ENCODE measurements at places on chromosomes 3 and 15.

DNA sequence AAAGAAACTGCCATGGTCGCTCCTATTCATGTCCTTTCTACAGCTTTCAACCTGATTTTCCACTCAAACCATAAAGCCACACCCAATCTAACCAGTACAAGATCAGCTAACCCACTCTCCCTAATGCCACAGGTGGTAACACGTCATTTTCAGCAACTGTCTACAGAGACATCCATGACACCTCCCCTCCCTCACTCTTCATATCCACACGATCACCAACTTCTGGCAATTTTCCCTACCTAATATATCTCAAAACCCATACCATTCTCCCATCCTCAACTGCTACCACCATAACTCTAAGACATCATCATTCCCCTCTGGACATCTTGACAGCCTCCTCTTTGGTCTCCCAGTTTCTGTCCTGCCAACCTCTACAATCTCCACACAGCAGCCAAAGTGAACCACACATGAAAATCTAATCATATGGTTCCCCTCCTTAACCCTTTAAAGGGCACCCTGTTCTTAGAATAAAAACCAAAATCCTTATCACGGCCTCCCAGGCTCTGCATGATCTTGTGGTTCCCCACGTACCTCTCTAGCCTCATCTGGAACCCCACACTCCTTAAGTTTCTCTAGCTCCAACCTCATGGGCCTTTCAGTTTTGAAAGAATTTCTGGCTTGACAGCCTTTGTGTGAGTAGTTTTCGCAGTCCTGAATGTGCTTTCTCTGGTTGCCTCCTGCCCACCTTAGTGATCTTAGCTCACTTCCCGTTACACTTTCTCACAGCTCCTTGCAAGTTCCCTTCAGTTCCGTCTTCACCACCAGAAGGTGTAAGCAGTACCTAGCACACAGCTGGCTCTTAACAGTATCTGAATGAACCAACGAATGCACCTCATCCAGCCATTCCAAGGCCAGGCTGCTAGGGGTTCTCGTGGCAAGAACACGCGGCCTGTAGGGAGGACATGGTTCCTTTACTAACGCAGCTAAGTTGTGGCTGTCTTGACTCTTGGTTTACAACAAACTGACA, 33.4 kb downstream of the SPINK8 start:
- DNase-seq, result peak; percentile 30

GRCh38 chr3:182516597-182517336, 276.5 kb upstream of the ATP11B start:
- no peak for DNase-seq

DNA sequence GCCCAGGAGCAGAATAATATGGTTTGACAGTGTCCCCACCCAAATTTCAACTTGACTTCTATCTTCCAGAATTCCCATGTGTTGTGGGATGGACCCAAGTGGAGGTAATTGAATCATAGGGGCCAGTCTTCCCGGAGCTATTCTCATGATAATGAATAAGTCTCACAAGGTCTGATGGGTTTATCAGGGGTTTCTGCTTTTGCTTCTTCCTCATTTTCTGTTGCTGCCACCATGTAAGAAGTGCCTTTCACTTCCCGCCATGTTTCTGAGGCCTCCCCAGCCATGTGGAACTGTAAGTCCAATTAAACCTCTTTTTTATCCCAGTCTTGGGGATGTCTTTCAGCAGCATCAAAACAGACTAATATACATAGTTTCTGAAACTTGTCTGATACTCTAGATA, 28.4 kb upstream of the ATP2C1 start:
- DNase-seq, result no peak

DNA sequence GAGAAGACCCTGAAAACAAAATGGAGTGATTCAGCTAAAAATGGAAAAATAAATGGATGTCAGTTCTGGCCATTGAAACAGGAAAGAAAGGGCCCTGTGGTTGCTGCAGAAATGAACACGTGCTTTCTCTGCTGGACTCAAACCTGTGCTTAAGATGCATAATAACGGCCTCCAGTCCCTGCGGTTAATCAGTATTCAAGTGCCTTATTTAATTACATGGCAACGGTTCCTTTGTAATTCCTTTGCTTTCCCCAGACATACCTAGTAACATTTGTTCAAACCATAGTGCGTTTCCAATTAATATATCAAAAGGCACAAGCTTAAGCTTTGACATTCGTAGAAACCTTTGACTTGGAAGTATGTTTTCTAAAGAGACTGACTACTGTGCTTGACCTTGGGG, 428.3 kb downstream of the GABRG3 start:
- no peak for DNase-seq

- no peak for DNase-seq
Measured at GRCh38 chr15:52923626-52924025, 133.5 kb upstream of the ONECUT1 start.

GRCh38 chr3:185157347-185157746, 4.5 kb upstream of the C3orf70 start:
- no peak for DNase-seq

DNA sequence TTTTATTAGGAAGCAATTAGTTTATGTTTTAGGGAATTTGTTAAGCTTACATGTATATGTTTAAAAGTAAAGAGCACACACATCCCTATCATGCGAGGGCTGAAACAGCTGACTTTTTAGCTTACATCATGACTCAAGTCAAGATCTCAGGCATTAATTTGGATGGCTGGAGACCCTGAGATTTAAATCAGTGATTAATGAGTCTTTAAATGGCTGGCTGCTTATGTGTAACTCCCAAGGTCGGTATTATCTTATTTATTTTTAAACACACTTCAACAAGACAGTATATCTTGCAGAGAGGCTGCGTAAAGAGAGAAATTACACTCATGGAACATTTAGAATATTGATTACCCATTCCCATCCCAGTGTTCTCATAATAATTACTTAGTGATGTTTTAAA, 169.4 kb downstream of the KBTBD8 start:
- no peak for DNase-seq

GRCh38 chr3:24202071-24202470, 257.0 kb downstream of the NR1D2 start:
- no peak for DNase-seq

DNA sequence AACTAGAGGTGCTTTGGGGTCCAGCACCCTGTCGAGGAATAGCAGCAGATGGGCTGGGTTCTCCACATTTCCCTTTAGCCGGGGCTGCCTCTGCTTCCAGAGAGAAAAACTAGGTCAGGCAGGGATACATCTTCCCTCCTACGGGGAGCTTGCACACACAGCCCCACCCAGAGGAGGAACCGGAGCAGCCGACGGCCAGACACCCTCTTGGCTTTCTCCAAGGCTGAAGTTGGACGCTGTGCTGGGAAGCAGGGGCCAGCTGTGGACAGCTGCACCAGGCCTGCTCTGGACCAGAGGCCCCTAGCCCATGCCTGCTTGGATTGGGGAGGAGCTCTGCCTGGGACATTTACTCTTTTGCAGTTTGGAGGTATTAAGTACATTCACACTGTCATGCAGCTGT, 44.7 kb upstream of the NR2C2 start:
- DNase-seq, result no peak

DNA sequence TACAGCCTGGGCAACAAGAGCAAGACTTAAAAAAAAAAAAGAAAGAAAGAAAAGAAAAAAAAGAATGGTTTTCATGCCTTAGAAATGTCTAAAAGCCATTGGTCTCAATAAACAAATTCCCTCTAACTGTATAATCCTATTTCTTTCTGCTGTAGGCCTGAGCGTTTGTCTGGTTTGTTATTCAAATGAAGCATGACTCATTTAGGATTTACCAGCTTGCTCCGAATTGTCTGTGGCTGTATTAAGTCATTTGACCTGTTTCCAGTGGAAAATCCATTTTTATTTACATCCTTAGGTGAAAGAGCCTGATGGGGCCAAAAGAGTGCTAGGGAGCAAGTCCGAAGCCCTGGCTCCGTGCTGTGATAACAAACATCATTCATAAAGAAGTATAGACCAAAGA, 73.8 kb downstream of the BDH1 start:
- DNase-seq, result no peak
